ENCODE measurements at places on chromosomes 11 and 22.
A peak's percentile ranks its signal among the peaks of the same experiment; 100 is the strongest.

DNA sequence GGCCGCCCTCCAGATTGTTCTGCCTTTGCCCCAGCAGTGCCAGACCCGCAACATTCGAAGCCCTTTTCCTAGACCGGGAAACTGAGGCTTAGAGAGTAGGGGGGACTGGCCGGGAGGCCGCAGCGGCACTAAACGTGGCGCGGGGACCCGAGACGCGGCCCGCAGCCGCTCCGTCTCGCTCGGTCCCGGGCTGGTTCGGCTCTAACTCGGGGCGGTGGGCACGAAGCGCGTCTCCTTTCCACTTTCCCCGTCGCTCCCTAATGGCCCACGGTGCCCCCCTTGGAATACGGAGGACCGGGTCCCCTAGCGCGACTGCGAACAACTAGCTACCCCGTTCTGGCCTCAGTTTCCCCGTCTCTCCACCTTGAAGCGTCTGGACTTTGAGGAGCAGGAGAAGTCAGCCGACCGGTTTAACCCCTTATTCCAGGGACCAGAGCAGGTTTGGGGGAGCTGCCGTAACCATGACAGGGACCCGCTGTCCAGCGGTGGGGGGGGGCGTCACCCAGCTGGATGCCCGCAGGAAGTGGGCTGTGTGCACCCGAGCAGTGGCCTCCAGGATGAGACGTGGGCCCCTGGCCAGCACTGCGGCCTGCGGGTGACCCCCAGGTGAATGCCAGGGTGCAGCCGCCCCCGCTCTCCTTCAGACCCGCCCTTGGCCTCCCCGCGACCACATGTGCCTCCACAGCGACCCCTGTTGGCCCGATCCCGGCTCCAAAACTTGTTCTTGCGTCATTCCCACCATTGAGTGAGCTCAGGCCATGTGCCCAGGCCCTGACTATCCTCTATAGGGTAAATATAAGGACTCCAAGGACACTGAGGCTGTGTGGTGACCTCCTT, 1.1 kb downstream of the CDC42EP1 start:
- DNase-seq = peak; percentile 28

- no peak for DNase-seq
Observed at GRCh38 chr11:117731722-117732290, 65.2 kb downstream of the DSCAML1 start.

DNA sequence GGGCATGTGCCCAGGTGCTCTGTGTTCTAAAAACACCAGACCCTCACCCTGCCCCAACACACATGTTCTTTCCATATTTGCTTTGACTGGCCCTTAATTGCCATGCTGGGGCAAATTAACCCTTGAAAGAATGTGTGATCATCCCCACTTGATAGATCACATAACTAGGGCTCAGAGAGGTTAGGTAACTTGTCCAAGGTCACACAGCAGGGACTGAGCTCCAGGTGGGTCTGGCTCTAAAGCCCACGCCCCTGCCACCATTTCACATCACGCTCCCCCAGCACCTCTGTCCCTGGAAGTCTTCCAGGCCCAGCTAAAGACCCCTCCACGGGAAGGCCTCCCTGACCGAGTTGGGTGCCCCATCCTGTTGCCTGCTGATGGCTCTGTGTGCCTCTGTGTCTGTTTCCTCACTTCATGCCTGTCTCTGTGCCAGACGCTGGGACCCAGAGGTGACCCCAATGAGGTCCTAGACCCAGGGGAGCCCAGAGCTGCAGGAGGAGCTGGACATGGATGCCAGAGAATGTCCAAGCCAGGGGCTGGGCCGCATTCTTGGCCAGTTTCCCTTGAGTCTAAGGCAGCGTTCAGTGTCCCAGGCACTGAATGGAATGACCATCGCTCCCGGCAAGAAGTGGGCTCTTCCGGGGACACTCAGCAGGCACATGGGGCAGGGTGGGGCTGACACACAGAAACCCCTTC, 79.7 kb downstream of the MYO7A start:
- DNase-seq = no peak

GRCh38 chr11:97934572-97935208, 1086.1 kb upstream of the CNTN5 start:
- no peak for DNase-seq

- no peak for DNase-seq
Observed at GRCh38 chr11:68036717-68037239, 2.0 kb upstream of the TCIRG1 start.

DNA sequence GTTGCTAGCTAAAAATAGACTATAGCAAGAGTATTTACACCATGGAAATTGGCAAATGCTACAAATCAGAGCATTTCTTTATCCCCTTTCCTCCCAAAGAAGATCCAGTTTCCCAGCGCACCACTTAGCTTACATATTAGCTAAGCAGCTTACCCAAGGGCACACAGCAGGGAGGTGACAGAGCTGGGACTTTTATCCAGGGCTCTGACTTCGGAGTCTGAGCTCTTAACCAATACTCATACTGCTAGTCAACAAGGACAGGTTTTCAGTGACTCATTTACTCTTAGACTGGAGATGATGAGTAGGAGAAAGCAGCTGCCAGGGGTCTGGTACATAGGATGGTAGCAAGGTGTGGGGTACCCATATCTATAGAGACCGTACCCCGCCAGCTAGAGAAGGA, 38.4 kb downstream of the NAV2 start:
- no peak for DNase-seq

GRCh38 chr22:28346308-28346707, 333.3 kb downstream of the TTC28 start:
- no peak for DNase-seq
